ENCODE measurements at places on chromosomes 5 and 9. TPM values are rescaled to one million over a fixed set of nuclear protein-coding genes. Genes with fewer than 3 reads are reported as not detected.
A peak's percentile ranks its signal among the peaks of the same experiment; 100 is the strongest.

DNA sequence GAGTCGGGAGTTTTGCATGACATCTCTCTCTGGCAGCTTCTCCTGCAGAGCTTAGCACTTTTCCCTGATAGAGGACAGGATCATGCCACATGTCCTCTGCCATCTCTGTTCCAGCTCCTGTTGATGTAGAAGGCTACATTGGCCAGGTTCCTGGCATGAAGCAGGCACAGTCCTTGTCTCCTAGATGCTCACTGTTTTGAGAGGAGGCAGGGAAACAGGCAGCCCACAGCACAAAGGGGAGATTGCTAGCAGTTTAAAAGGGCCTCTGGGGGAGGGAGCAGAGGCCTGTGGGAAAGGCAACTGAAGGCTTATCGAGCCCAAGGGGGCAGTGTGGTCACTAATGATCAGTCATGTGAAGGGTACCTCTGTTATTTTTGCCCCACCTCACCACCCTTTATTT, 10.7 kb downstream of the ARHGAP26 start:
- DNase-seq, result no peak

DNA sequence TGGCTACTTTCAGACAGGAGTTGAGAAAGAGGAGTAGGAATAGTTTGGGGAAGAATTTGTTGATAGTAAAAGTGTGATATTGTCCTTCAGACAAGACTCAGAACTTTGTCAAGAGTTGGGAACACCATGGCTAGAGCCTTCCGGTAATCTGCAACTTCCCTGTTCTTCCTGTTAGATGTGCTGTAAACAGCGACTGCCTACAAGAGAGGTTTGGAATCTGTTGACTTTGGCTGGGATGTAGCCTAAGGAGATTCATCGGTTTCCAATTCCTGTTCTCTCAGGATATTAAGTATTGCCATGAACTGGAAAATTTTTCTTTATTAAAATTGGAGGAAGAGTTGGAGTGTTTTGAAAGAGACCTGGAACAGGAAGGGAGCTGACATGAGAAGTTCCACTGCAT, 43.9 kb downstream of the ARHGAP26 start:
- DNase-seq, result no peak

DNA sequence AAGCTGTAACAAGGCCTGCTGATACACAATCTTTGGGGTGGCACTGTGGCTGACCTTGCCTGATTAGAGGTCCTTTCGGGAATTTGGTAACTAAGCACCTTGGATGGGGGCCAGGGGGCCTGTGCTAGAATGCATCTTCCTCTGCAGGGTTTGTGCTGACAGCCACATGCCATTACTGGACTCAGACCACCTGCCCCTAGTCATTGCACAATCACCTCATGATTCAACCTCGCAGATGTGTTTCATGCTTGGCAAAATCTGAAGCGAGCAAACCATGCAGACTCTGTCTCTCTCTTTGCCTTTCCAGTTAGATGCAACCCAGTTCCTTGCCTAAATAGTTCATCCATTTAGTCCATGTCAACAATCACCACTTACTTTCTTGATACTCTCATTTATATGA, 96.5 kb upstream of the ERCC6L2 start:
- peak; percentile 93 for DNase-seq

FBXW5 gene
- 249 TPM for total RNA-seq

- no peak for DNase-seq
These were observed 53.3 kb downstream of the PTPN3 start for GRCh38 chr9:109444771-109445320.

AGXT2 gene
- not detected for total RNA-seq

GRCh38 chr5:131357739-131358561, 94.1 kb downstream of the CDC42SE2 start:
- no peak for DNase-seq

DNA sequence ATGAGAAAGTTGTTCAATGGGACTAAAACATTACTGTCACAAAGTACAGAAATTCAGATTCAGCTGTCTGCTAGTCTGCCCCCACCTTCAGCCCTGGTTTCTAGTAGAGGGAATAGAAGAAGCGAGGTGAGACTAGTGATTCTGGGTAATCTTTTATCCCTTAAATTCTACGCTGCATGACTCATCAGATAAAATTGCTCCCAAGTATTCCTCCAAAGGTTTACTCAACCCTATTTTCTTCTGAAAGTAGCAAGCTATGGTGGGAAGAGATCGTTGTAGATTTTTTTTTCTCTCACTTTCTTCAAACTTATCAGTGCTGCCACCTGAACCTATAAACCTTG, 318.9 kb upstream of the RIOK2 start:
- no peak for DNase-seq

HEMGN gene
- not detected for total RNA-seq

SLCO6A1 gene
- not detected for total RNA-seq
